ENCODE measurements at places on chromosomes 2 and 18. TPM values are rescaled to one million over a fixed set of nuclear protein-coding genes. Genes with fewer than 3 reads are reported as not detected.

Gene TXNDC2
- total RNA-seq, result 0.10 TPM

Gene MEP1B
- total RNA-seq, result 0.08 TPM

Gene GKN1
- total RNA-seq, result not detected

Gene PLEK
- total RNA-seq, result not detected

Gene NCKAP5
- 0.31 TPM for total RNA-seq

Gene CD8B2
- not detected for total RNA-seq

Gene POTEE
- total RNA-seq, result not detected

Gene KATNAL2
- total RNA-seq, result 13.9 TPM

DNA sequence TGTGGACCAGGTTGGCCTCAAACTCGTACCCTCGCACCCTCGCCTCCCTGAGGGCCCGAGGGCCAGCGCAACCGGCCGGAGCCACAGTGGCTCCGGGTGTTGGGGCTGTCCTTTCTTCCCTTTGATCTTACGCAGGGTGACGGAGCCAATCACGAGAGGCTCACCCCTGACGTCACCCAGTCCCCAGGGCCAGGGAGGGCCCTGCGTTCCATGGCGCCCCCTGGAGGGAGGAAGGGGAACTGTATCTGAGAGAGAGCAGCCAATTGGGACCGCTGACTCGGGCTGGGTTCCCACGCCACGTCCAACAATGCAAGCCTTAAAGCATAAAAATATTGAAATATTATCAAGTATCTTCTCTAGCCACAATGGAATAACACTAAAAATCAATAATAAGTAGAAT is 432.8 kb upstream of the LRRTM4 start:
- DNase-seq, result no peak

- DNase-seq, result peak; percentile 37
Observed at GRCh38 chr2:36516136-36516870, 81.7 kb downstream of the FEZ2 start.

DNA sequence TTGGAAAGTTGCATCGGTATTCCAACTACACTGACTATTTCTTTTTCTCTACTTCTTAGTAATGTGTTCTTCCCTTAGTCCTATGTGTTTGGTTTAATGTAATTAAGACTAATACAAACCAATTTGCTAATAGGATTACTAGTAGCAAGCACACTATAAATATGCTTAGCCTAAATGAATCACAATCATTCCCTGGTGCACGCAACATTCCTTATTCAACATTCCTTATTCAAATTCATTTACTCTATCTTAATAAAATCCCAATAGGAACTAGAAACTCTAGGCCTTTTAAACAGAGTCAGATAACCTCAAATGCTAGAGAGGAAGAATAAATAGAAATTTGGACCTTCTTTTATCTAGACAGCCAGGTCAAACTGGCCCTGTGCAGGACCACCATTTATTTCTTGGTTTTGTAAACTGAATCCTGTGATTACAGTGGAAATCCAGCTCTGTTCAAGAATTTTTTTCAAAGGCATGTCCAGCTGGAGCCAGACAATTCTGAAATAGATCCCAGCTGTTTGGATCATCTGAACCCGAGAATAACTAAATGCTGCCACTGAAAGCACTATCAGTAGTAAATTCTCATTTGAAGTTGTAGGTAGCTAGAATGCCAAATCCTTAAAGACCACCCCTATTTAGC is 103.1 kb downstream of the PPP1R1C start:
- peak; percentile 49 for DNase-seq

DNA sequence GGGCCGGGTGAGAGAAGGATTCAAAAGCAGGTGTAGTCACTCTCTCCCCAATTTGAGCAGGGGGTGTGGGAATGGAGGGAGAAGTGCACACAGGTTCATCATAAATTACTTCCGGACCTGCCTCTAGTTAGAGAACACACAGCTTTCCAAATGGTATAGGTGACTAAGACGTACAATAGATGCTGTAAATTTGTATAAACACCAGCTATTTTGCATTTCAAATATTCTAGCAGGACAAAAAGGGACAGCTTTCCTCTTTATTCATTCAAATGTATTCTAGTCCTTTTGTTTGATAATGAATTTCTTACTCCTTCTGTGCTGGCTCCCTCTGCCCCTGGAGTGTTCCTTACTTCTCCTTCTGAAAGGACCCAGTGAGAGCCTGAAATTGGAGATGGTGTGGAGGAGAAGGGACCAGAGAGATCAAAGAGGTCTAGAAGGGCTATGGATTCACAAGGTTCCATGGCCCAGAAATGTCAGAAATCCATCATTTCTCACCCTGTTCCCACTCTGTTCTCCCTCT is 53.2 kb upstream of the SH3BP4 start:
- no peak for DNase-seq

DNA sequence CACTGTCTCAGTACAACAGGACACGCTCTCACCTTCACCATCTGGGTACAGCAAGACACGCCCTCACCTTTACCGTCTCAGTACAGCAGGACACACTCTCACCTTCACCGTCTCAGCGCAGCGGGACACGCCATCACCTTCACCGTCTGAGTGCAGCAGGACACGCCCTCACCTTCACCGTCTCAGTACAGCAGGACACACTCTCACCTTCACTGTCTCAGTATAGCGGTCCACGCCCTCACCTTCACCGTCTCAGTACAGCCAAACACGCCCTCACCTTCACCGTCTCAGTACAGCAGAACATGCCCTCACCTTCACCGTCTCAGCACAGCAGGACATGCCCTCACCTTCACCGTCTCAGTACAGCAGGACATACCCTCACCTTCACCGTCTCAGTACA is 109.9 kb upstream of the CTDP1 start:
- no peak for DNase-seq

DNA sequence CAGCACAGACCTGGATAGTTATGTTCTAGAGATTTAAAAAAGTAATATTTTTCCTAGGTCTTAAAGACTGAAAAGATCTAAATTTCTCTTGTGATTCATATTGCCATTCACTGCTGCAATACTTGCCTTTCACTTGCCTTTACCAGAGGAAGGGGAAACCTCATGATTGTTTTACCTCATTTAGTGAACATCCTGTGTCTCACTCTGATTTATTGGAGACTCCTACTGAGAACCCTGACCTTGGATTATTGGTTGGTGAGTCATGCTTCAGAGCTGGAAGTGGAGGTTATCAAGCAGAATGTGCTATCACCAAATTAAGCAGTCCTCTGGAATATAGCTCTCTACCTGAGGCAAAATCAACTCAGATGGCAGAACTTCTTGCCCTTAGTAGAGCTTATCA is 500.5 kb downstream of the TSN start:
- no peak for DNase-seq

- peak; percentile 13 for DNase-seq
Observed at GRCh38 chr2:200089040-200089755, 133.8 kb downstream of the MAIP1 start.

DNA sequence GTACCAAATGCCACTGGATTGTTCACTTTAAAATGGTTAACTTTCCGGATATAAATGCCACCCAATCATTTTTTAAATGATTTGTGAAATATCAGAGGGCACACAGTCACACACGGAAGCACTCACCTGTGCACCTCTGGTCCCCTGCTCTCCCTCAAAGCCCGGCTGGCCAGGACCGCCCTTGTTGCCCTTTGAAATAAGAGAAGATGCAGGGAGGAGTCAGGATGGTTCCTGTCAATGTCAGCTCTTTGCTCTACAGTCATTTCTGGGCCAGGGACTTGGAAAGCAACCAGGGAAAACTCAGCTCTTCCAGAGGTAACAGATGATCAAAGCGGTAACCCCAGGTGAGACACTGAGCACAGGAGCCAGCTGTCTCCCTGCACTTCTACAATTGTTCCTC is 60.7 kb downstream of the COL6A3 start:
- no peak for DNase-seq

- peak; percentile 47 for DNase-seq
Observed at GRCh38 chr2:221981912-221982470, 316.8 kb downstream of the PAX3 start.

- no peak for DNase-seq
Observed at GRCh38 chr2:152448606-152449005, 113.6 kb downstream of the FMNL2 start.
